Activated CD4-positive, CD25-positive, alpha-beta regulatory T cell (primary cell): ENCODE measurements at places on chromosomes 7 and 10.

DNA sequence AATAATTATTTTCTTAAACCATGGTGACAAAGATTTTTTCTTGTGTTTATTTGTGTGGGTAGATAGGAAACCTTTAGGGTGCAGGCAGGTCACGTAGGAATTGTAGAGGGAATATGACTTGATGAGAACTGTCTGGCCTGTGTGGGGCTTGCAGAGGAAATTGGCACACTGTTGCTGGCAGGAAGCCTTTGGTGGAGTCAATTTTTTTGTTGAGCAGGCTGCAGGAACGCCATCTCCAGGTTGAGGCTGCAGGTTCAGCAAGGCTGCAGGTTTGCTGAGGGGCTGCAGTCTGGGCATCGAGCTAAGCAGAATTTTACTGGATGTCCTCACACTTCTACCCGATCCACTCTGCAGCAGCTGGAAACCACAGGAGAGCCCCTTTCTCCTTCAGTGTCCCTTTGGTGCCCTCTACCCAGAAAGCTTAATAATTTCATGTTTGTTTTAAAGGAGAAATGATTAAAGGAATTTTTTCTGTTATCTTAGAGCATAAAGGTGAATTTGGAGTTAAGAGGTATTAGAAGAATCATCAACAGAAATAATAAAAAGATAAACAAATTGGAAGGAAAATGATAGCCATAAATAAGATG, 37.0 kb downstream of the TBC1D12 start:
- no peak for DNase-seq

DNA sequence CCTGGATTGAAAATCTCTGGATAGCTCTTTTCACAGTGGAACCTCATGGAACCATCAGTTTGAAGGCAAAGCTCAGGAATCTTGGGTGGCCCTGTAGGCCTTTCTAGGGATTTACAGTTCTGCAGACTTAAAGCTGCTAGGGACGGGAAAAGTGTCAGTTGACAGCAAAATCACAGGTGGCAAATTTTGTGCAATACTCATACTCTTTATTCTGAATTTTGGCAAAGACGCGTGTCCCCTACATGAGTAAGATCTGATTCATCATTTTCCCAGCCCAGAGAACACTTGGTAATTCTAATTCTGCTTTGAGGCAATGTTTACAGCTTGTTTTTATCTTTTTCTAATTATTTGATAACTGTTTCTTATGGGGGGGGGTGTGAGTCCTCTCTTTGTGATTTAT, 3.6 kb downstream of the LRRC17 start:
- no peak for DNase-seq

GRCh38 chr10:132113206-132113605, 47.5 kb downstream of the JAKMIP3 start:
- no peak for DNase-seq

GRCh38 chr10:116753759-116754158, 11.4 kb upstream of the HSPA12A start:
- no peak for DNase-seq

DNA sequence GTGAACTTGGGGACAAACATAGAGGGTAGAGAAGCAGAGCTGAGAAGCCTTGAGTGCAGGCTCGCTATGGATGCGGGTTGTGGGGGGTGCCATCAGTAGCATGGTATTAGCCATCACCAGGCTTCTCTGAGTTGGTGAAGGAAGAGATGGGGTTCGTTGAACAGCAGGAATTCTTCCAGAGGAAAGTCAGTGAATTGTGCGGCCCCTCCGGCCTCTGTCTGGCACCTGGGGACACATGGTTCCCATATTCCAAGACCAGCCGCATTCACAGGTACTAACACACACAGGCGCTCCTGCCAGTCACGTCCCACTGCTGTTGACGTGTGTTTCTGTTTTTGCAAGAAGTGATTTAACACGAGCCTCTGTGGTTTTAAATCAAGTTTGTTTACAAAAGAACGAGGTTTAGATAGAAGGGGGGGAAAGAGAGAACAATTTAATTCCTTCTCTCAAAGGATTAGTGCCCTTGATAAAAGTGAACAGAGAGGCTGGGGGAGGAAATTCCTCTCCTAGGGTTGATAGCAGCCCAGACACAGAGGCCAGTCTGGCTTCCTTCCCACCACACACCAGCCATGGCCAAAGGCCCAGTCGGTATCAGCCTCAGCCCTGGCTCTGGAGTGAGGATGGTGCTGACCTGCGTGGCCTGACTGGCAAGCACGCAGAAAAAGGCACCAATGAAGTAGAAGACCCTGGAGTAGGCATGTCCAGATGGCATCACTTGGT, 252.6 kb upstream of the IGFBP3 start:
- no peak for DNase-seq

GRCh38 chr7:94700926-94701554, 45.1 kb upstream of the SGCE start:
- DNase-seq, result no peak

DNA sequence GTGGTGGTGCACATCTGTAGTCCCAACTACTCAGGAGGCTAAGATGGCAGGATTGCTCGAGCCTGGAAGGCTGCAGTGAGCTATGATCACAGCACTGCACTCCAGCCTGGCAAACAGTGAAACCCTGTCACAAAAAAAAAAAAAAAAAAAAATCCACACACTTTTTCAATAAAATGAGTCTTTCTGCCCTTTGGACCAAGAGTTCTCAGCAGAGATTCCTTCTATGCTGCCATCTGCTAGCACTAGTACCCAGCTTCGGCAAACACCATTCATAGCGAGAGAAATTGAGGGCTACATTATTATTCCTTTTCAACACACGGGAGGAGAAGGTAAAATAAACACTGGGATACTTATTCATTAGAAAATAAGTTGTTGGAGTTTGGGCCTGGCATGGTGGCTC, 43.4 kb upstream of the CCDC7 start:
- no peak for DNase-seq

DNA sequence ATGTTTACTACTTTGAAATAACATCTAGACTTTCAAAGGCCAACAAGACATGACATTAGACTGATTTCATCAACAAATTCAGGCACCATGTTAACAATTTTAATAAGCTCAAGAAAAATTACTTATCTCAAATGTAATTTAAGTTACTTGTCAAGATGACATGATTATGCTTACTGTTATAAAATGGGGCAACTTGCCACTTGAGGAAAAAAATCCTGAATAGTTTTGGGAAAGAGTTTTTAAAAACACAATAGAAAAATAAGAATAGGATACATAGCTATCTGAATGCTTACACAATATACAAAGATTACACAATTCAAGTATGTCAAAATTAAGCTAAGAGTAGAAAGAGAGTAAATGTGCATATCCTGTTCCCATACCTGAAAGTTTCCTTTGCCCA, 85.4 kb downstream of the RNF32 start:
- no peak for DNase-seq

- no peak for DNase-seq
Measured at GRCh38 chr10:35276889-35277288, 59.4 kb upstream of the CCNY start.

DNA sequence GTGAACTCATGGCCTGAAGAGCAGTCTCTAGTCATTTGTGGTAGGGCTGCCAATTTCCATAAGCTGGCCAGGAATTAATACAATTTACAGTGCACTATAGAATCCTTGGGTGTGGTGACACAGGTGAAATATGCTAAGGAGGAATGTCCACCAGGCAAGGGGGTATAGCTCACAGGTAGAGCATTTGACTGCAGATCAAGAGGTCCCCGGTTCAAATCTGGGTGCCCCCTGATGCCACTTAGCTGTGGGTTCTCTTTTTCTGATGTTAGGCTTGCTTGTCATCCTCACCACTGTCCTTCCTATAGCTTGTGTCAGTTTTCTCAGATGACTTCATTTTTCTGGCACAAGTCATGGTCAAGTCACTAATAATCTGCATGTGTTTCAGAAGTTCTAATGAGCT, 108.7 kb downstream of the ZNF467 start:
- DNase-seq, result no peak

DNA sequence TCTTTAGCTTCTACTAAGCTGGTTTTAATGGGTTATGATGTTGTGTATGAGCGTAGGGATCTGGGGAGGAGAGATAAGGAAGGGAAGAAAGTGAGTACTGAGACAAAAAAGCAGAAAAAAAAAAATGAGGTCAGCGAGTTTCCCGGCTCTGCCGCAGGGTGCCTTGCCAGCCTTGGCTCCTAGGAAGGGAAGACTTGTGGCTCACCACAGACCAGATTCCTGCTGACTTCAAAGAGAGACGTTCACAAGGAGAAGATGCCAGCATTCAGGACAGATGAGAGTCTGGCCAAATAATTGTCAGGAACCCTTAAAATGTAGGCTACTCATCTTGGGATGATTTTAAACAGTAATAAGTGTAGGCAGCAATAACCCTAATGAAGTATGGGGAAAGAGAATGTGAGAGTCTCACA, 11.4 kb upstream of the FAS start:
- no peak for DNase-seq

- DNase-seq, result no peak
Measured at GRCh38 chr7:17681965-17682364, 258.3 kb downstream of the SNX13 start.

DNA sequence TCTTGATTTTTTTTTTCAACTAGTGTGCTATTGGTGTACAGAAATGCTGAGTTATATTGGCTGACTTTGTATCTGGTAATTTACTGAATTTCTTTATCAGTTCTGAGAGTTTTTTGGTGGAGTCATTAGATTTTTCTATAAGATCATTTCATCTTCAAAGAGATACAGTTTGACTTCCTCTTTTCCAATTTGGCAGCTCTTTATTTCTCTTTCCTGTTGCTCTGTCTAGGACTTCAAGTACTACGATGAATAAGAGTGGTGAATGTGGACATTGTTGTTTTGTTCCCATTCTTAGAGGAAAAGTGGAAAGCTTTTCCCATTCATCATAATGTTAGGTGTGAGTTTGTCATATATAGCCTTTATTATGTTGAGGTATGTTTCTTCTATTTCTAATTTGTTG, 50.2 kb downstream of the LOXL4 start:
- no peak for DNase-seq

DNA sequence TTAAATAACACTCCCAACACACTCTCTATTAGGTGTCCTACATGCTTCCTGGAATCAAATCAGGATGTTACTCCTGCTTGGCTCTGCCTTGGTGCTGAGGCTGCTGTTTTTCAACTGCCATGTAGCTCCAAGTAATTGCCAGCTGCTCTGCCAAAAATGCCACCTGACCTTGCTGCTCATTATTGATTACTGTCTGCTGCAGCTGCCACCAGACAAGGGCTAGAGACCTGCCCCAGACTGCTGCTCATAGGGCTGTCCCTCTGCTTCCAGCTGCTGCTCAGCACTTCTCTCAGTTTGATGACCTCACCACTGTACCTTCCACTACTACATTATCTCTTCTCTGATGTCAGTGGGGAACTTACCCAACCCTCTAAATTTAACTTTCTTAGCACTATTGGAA, 102.5 kb downstream of the PCLO start:
- no peak for DNase-seq

DNA sequence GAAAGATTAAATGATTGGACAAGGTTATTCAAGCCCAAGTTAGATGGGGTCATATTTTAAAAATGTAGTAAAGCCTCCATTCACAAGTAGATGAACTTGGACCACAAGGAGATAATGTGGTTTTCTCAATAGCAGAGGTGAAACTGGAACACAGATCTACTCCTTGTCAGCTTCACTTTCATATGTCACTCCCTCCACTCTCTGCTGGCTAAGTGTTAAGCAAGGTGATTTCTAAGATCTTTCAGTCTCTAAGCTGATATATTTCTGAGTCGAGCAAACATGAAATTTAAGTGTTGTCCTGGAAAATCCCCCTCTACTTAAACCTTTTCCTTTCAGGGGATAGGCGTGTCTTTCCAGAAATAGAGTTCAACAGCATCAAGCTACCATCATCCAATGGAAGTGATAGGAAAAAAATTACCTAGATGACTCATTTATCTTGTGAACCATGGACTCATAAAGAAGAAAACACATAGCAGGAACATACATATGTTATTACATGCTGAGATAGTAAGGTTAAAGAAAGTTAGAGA, 275.0 kb downstream of the PTEN start:
- DNase-seq, result no peak

GRCh38 chr10:49058463-49059255, 56.7 kb downstream of the VSTM4 start:
- DNase-seq, result no peak

DNA sequence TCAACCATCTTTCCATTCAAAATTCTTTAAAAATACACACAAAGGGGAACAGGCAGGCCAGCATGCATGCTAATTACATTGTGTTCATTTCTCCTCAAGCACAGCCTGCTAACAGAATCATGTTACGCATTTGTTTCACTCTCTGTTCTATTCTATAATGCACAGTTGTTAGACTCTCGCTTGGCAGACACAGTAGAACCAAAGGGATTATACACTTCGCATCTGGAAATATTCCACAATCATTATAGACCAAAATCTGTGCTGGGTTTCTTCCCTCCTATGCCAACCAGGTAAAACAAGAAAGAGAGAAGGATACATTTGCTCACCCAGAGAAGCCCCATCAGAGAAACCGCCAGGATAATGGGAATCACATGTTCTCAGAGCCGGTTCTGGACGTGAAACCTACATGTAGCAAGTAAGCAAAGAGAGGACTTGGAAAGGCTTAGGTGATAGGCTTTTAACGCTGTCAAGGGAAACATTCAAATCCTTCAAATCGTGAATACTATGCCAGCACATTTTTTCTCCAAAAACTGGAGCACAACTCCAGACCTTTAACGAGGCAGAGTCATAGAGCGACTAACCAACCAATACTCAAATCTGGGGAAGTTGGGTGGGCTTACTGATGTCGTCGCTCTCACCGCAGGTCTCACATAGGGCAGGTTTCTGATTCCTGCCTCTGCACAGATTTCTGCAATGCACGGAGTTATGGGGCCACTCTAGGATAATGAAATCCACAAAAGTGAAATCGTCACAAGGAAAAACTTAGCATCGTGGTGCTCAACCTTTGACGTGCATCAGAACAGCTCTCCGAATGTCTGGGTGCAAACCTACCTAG, 380.5 kb upstream of the AUTS2 start:
- DNase-seq, result no peak

GRCh38 chr7:108408296-108408991, 47.8 kb downstream of the NRCAM start:
- no peak for DNase-seq

DNA sequence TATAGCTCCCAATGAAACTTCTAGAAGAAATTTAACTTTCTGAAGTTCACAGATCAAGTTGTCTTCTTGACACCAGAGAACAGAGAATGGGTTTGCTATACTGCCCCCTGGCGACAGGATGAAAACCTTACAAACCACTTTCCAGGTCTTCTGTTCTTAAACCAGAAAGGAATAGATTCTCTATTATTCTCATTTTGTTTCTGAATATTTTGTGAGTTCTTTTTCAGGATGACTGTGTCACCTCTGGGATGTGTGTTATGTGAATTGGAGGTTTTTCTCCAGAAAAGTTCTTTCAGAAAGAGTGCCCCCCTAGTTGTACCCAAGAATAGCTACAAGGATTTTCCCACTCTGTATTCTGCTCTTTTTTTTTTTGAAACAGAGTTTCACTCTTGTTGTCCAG, 6.3 kb downstream of the IFT22 start:
- peak; percentile 9 for DNase-seq
